CD8-positive, alpha-beta T cell (primary cell): ENCODE measurements at places on chromosomes 16 and 17. TPM values are rescaled to one million over a fixed set of nuclear protein-coding genes. Genes with fewer than 3 reads are reported as not detected.

- no peak for DNase-seq
Measured at GRCh38 chr16:8878523-8878911, 3.6 kb upstream of the LITAFD start.

GRCh38 chr16:12613131-12613991, 190.3 kb downstream of the CPPED1 start:
- DNase-seq, result no peak

GRCh38 chr16:878072-878784, 77.7 kb upstream of the GNG13 start:
- DNase-seq, result peak; percentile 39

Gene PLA2G10
- not detected for total RNA-seq
